ENCODE measurements at places on chromosomes 3 and 15.

DNA sequence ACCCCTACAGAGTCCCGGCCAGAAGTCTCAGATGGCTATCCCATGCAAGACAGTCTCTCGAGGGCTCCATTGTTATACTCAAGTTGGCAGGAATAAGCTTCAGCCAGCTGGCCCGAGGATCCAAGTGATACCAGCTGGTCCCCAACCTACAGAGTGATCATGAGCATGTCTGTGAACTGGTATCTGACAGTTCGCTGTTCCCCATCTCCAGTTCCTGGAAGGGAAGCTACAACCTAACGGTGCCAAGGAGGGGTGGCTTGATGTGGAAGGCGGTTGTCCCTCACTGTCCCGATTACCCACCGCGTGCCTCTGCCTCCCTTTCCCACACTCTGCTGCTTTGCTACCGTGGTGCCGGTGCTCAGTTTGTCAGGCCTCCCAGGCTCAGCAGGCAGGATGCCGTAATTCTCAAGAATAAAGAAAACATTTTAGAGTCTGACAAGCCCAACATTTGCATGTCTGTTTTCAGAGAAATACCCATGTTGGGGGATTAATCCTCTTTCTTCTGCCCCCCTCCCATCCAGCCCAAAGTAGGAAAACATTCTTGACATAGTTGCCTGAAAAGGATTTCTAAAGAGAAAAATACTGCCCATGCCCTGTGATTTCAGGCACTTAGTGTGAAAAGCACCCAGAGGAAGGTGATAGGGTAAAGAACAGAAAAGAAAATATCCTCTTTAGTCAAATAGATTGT, 49.4 kb upstream of the HES1 start:
- DNase-seq: no peak

GRCh38 chr3:197793247-197793646, 2.2 kb downstream of the LRCH3 start:
- no peak for DNase-seq

DNA sequence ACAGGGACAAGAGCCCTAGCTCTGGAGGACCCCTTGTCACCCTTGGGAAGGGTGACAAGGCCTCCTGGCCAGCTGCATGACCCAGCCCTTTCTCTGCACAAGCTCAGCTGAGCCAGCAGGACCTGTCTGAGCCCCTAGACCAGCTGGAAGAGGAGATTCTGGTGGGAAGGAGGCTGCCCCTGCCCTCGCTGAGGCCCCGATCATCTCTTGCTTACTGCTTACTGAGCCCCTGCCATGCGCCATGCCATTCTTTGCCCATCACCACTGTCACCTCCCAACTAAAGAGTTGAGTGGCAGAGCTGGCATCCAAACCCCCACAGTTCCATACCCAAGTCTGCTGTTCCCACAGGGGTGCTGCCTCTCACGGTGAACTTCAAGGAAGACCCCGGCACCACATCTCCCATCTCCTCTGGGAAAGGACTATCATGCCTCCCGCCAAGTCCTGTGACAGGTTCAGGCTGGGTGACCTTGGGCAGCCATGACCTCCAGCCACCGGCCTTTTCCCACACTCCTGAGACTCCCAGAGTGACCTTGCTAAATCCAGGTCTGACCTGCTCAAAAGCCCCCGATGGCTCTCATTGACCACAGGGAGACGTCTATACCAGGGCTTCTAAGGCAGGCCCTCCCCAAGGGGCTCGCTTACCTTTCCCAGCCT, 34.0 kb downstream of the ACSBG1 start:
- DNase-seq: no peak

GRCh38 chr3:72829701-72830100, 18.5 kb downstream of the SHQ1 start:
- DNase-seq: no peak

DNA sequence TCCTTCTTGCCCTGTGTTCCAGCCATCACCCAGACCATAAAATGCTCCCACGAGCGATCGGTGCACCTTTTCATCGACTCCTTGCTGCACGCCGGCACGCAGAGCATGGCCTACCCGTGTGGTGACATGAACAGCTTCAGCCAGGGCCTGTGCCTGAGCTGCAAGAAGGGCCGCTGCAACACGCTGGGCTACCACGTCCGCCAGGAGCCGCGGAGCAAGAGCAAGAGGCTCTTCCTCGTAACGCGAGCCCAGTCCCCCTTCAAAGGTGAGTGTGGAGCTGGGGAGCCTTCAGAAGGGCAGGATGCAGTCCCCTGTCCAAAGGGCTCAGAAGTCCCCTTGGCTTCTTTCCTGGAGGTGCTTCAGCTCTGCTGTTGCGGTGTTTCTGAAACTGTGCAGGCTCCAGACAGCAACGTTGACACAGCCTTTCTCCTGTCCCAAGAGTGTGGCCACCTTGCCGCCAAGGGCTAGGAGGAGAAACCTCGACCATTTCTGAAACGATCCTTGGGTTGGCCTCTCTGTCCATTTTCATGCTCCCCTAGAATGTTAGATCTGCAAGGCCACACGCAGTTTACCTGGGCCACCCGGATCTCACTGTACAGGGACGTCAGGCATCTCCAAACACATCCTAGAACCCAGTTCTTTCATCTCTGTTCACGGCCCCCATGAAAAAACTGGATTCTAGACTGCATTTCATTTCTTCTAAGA, 116.7 kb downstream of the LIPC start:
- DNase-seq: no peak

GRCh38 chr3:67940210-67940952, 286.0 kb upstream of the SUCLG2 start:
- no peak for DNase-seq

- DNase-seq: no peak
These were observed 76.3 kb upstream of the ARHGEF3 start for GRCh38 chr3:56878074-56878473.

DNA sequence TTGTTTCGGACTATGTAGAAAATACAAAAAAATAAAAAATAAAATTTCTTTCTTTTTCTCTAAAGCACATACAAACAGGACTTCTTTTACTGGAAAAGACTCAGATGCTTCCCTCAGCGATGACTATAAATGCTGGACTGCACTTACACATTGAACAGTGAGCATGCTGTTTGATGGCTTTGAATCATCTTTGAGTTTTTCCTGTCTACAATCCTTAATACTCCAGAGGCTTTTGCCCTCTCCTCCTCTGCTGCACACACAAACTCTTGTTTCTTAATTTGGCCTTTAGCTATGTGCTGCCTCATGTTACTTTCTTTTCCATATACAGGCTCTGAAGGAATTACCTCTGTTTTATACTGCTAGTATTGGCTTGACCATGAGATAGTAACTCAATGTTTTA, 575.1 kb downstream of the EPHA3 start:
- DNase-seq: no peak

GRCh38 chr15:76199106-76200082, 111.9 kb downstream of the ETFA start:
- DNase-seq: no peak
